ENCODE measurements at places on chromosomes 16 and 17. TPM values are rescaled to one million over a fixed set of nuclear protein-coding genes. Genes with fewer than 3 reads are reported as not detected.

GRCh38 chr16:83350481-83350880 is 457.3 kb upstream of the HSBP1 start:
- H3K27ac ChIP-seq, result no peak overlapping the region
- DNase-seq, result no peak
- H3K36me3 ChIP-seq, result no peaks in the 10 kb centered on the region
- no peak overlapping the region for H3K4me3 ChIP-seq
- H3K4me1 ChIP-seq, result no peaks in the 10 kb centered on the region
- no peaks in the 10 kb centered on the region for H3K27me3 ChIP-seq

GRCh38 chr17:62101090-62101489 is 36.0 kb upstream of the MED13 start:
- no peaks in the 10 kb centered on the region for H3K4me1 ChIP-seq
- H3K27me3 ChIP-seq, result no peaks in the 10 kb centered on the region
- no peak overlapping the region for H3K27ac ChIP-seq
- DNase-seq, result no peak

DNA sequence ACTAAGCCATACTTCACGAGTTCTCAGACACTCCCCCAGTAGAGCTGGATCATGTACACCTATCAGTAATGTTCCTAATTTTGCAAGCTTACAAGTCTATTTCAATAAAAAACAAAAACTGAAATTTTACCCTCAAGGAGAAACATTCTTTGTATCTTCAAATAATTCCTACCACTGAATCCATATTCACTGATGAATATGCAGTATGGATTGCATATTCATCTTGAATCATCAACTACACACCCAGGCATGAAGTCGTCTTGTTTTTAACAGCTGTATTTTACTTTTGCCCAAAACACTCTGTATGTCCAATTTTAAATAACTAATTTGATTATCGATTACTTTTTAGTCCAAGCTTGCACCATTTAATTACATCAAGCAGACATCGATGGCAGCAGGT is 31.8 kb downstream of the ZDHHC7 start:
- no peak overlapping the region for H3K27ac ChIP-seq
- no peaks in the 10 kb centered on the region for H3K27me3 ChIP-seq
- no peak overlapping the region for H3K4me3 ChIP-seq
- peaks cover 68% of the 10 kb centered on the region for H3K36me3 ChIP-seq

- DNase-seq, result no peak
- no peaks in the 10 kb centered on the region for H3K27me3 ChIP-seq
- H3K4me1 ChIP-seq, result peaks cover 32% of the 10 kb centered on the region
- H3K4me3 ChIP-seq, result peak overlapping the region; percentile 87
- H3K36me3 ChIP-seq, result no peaks in the 10 kb centered on the region
Observed at GRCh38 chr17:8186446-8186786, 3.6 kb downstream of the BORCS6 start.

The SLC46A1 gene
- total RNA-seq, result 9.5 TPM

The CCL15 gene
- total RNA-seq, result not detected

The VMO1 gene
- total RNA-seq, result 1.8 TPM

The KCNJ18 gene
- not detected for total RNA-seq

All from esophagus muscularis mucosa (tissue), 4 donors.